SJCRH30 (cell line): ENCODE measurements at places on chromosomes 16 and 17. TPM values are rescaled to one million over a fixed set of nuclear protein-coding genes. Genes with fewer than 3 reads are reported as not detected.

DNA sequence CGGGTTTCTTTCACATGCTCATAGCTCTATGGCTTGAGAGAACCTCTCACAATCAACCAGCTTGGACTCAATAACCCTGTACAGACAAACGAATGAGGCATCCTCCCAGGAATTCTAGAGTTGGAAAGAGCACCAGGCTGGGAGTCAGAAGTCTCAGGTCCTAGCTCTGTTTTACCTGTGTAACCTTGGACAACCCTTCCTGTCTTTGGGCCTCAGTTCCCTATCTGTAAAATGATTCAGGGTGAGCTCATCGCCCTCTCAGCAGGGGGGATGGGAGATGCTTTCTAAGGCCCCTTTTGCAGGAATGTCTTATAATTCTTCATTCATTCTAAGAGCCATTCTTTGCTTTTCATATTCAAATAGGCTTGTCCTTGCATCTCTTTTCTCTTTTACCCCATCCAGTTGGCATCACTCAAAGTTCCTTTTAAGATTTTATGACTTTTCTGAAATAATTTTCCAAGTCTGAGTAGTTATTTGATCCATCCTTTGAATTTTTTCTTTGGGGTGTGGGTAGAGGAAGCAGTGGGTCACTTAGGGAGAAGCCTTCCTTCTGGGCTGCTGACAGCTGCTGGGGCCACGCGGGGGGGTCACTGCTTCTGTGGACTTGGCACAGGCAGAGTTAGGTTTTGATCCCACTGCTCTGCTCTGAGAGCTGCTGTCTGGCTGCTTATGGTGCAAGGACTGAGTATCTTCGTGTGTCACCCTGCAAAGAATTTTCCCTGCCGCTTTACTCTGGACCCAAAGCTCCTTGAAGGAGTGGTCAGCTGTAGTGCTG lies 102.7 kb downstream of the UTP18 start:
- peak; percentile 9 for DNase-seq

GRCh38 chr17:75810216-75810615 lies 25.6 kb downstream of the UNK start:
- no peak for DNase-seq

DNA sequence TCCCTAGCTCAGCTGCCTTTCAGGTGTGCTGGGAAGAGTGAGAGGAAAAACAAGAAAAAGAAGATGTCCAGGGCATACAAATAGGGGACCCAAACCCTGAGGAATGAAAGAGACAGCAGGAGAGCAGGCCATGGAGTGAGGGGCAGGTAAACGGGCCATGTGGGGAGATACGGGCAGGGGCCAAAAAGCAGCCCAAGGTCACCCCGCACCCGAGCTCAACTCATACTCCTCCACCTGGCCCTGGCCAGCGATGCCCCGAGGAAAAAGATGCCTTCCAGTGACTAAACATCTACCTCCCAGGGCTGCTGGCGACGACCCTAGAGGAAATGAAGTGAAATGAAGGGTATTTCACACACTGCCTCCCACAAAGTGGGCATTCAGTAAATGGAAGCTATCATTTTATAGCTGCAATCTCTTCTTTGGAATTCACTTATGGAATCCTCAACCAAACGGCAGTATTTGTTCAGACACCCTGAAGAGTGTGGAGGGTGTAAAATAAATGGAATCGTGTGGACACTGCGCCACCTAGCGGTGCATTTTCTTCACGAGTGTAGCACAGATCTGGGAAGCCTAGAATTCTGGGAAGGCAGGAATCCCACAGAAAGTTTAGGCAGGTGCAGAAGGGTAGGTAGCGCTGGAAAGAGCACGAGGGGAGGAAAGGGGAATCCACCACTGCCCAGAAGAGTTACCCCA lies 14.9 kb downstream of the ELAC2 start:
- peak; percentile 87 for DNase-seq

DNA sequence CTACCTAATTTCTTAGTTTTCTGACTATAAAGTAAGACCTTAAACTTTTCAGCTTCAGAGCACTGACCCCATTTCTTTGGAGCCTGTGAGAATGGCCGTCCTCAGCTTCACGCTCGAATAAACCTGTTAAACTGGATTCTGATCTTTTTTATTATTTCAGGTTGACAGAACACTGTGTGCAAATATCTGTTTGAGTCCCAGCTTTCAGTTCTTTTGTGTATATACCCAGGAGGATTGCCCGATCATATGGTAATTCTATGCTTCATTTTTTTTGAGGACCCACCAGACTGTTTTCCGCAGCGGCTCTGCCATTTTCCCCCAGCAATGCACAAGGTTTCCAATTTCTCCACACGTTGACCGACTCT lies 19.8 kb upstream of the KCNH6 start:
- no peak for DNase-seq

- no peak for DNase-seq
These were observed 61.5 kb downstream of the HELZ start for GRCh38 chr17:67183531-67183930.

DNA sequence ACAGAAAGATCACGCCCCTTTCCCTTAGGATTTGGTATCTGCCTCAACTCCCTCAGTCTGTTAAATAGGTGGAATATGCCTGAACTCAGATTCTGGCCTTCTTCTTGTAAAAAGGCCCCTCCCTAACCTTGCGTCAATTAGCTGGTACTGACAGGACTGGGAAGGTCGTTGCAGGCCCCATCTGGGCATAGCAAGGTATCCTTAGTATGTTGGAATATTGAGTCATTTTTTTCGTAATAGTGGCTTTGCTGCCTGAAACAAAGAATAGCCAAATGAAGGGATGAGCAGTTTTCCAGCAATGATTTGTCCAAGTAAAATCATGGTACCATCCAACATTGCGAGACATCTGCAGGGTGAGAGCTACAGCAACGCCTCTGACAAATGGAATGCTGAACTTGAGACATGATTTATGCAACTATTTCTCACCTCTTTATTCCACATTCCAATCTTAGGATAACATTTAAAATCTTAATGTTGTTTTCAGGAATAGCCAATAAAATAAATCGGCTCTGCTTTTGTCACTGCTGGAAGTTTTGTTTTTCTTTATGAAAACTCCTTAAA lies 39.3 kb upstream of the BRD7 start:
- DNase-seq: no peak

GRCh38 chr17:5592382-5592781 lies 8.1 kb upstream of the NLRP1 start:
- no peak for DNase-seq

DNA sequence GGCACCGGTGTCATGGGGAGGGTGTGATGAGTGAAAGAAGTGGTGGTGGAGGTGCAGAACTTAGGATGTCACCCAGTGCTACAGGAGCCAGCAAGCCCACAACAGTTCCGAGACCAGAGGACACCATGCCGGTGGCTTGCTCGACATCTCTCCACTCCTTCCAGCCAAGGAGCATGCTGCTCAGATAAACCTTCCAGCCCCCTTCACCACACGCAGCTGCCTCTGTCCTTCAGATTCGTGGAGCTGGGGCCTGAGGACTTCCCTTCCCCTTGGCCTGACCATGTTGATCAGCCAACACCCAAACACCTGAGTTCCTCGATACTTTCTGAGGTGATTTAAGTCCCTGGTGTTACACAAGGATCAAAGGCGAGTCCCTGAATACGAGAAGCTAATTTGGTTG lies 188.8 kb upstream of the FOXF1 start:
- peak; percentile 52 for DNase-seq

- DNase-seq: no peak
These were observed 65.9 kb downstream of the TUBD1 start for GRCh38 chr17:59826706-59827453.

GRCh38 chr17:46097497-46097896 lies 95.7 kb downstream of the KANSL1 start:
- no peak for DNase-seq

- no peak for DNase-seq
These were observed 9.1 kb upstream of the PLCG2 start for GRCh38 chr16:81770008-81770407.

DNA sequence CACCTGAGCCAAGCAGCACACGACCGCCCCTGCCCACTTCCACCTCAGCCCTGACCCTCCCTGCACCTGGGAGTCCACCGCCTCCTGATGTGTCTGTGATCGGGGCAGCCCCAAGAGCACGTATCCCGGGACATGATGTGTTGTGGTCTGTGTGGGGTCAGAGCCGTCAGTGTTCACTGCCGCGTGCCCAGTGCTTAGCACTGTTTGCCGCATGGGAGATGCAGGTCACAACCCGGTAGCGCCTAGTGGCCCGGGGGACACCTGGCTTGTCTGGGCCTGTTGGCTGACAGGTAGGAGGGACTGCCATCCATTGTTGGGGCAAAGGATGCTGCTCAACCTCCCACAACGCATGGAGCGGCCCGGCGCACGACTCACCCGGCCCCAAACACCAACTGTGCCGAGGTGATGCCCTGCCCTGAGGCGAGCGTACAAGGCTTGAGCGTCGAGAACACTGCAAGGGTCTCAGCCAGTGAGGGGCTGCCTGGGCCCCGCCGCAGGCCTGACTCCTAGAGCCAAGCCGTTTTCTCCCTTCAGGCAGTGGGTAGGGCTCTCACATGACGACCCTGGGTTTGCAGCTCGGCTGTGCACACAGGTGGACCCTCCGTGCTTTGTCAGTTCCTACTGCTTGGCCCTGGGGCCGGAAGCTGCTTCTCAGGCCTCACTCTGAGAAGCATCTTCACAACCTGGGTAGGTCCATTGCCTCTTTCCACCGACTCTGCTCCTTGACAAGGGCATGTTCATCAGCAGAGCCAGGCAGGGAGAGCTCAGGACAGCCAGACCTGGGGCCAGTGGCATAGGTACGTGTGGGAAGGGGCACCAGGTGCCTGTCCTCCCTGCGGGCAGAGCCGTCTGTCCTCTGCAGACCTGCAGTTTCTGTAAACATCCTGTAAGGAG lies 5.9 kb upstream of the C16orf95 start:
- no peak for DNase-seq

GRCh38 chr17:8862213-8863056 lies 5.0 kb downstream of the PIK3R6 start:
- DNase-seq: no peak

DNA sequence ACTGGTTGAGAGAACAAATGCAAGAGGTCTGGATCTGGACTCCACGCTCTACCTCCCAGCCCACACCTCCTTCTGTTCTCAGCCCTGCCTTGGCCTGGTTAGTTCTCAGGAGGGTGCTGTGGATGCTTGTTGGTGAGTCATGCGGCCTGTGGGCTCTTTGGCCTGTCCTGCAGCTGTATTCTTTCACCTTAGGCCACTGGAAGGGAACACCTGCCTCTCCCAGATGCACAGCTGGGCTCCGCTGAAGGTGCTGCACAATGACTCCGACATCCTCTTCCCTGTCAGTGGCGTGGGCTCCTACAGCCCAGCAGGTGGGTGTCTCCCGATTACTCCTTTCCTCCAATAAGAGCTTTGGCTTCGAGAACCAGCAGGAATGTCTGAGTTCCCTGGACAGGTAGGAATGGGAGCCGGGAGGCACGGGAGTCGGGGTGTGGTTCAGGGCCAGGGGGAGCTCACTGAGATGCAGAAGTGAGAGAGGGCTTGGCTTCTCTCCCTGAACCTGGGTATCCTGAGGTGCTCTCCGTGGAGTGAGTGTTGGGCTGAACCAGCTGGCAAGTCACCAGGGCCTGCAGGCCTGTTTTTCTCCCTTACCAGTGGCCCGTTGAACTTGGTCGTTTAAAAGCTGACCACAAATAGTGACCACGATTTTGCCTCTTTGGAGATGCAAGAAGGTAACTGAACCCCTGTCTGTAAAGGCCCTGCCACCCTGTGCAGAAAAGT lies 85.0 kb downstream of the SNX29 start:
- no peak for DNase-seq

DNA sequence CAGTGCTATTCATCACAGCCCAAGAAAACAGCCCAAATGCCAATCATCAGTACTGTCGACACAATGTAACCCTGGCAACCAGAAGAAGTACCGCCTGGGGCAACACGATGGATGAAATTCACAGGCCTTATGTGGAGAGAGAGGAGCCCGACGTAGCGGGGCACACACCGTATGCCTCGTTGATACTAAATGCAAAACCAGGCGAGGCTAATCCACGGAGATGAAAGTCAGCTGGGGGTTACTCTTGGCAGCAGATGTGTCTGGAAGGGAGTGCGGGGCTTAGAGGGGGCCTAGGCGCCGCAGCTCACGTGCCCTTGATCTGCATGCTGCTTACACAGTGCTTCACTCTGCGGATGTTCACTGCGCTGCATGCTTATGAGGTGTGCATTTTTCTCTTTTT lies 29.8 kb downstream of the ITGAE start:
- no peak for DNase-seq

DNA sequence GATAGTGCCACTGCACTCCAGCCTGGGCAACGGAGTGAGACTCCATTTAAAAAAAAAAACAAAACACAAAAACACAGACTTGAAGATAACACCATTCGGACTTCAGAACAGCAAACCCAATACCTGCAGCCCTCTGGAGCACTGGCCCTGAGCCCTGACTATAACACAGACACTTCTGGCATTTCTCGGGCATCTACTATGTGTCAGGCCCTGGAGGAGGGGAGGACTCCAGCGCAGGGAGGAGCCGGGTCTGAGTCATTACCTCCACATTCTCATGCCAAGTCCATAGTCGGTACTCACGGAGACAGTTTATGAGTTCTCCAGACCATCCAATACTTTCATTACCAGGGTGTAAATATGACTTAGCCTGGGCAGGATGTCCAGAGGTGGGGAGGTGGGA lies 48.8 kb downstream of the PITPNM3 start:
- DNase-seq: no peak

DNA sequence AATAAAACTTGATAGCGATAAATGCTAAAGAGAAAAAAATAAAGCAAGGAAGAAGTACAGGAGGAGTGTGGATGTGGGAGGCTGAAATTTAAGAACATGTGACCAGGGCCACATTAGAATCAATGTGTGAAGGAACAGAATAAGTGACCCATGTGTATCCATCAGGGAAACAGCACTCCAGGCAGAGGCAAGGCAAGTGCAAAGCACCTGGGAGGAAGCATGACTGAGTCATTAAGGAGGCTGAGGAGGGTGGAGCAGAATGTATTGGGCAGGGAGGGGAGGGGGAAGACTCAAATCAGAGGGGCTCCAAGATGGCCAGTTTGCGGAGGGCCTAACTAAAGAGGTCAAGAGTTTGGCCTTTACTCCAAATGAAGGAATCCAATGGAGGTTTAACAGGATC lies 8.0 kb downstream of the CDR2 start:
- no peak for DNase-seq

OR1F1 gene
- 0.47 TPM in 1 of 2 replicates, not detected in the other for total RNA-seq

ZG16 gene
- not detected in 2 replicates for total RNA-seq

RBFOX1 gene
- total RNA-seq: 8.9 and 11.6 TPM in 2 replicates

PDIA2 gene
- 0.18 and 0.38 TPM in 2 replicates for total RNA-seq

MT1A gene
- total RNA-seq: not detected in 2 replicates

PYDC1 gene
- total RNA-seq: not detected in 2 replicates

NAGS gene
- 1.9 and 2.4 TPM in 2 replicates for total RNA-seq

PDILT gene
- not detected in 2 replicates for total RNA-seq

RCVRN gene
- total RNA-seq: 0.06 TPM in 1 of 2 replicates, not detected in the other

KRT24 gene
- not detected in 2 replicates for total RNA-seq

NXN gene
- total RNA-seq: 32.8 and 35.2 TPM in 2 replicates
